ENCODE measurements at places on chromosomes 13 and 19.

- DNase-seq = no peak
These were observed 382.9 kb downstream of the OLFM4 start for GRCh38 chr13:53411463-53411862.

- DNase-seq = no peak
These were observed 3.4 kb downstream of the CACNG6 start for GRCh38 chr19:53994811-53995210.

DNA sequence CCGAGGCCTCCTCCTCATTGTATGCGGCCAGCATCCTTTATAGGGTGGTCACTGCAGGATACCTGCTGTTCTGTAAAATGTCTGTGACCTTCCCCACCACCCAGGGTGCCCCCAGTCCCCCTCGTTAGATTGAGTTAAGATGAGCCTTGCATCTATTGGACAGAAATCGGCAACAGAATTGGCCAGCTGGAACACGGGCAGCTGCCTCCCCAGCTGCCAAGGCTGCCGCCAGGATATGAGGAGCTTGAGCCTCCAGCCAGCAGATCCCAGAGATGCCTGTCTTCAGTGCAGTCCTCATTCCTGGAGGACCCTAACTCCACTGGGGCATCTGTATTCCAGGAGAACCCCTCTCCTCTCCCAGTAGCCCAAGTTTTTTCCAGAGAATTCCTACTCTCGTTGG, 463.0 kb downstream of the TSHZ3 start:
- DNase-seq = no peak

GRCh38 chr13:91361755-91362271, 14.3 kb downstream of the MIR17HG start:
- no peak for DNase-seq

GRCh38 chr19:7953576-7953975, 10.1 kb upstream of the TIMM44 start:
- no peak for DNase-seq

- DNase-seq = no peak
These were observed 1.2 kb upstream of the PLEKHG2 start for GRCh38 chr19:39411081-39411831.

- DNase-seq = no peak
These were observed 63.4 kb upstream of the TNFRSF19 start for GRCh38 chr13:23506807-23507291.

DNA sequence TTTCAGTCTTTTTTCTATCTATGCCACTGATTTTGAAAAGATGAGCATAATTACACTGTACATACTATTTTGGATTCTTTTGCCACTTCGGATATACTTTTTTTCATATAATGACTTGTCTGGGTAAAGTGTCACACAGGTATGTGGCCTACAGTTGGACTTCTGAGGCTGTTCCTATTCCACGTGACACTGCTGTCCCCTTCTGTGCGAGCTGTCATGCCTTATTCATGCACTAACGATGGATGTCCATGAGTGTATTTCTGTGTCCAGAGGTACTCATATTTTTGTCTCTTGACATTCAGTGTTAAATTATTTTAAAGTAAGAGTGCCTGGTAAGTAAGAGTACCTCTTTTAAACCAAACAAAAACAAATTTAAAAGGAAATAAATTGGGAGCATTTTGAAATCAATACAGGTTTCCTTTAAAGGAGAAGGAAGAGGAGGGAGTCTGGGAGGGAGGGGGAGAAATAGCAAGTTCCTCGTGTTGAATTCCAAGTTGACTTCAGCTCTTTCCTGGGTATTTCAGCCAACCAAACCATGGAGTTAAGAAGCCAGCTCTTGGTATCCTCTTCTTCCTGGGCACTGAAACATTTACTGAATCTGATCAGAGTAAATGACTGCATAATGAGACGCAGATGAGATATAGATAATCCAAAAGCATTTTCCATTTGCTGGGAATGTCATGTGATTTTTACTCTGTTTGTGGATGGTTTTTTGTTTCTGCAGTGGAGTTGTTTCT, 61.3 kb downstream of the TNFRSF19 start:
- DNase-seq = no peak

DNA sequence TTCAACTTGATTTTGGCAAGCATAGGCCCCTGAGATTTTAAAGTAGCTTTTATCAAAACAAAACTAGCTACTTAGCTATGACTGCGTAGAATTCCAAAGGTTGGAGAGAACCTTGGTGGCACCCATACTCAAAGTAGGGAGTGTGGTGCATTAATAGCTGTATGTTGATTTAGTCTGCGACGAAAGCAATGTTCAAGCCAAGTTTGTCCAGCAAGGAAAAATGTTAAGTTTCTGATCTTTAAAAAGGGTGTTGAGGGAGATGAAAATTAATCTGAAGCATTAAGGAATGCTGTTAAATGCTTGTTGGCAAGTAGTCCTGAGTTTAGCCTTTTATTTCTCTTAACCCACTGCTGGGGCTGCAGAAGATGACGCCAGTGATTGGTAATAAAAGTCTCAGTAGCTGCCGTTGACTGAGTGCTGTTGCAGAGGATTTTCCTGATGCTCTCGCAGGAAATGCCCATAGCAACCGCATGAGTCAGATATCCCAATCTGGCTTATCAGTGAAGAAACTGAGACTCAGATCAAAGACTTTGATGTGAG, 75.9 kb upstream of the RNF113B start:
- peak; percentile 48 for DNase-seq

DNA sequence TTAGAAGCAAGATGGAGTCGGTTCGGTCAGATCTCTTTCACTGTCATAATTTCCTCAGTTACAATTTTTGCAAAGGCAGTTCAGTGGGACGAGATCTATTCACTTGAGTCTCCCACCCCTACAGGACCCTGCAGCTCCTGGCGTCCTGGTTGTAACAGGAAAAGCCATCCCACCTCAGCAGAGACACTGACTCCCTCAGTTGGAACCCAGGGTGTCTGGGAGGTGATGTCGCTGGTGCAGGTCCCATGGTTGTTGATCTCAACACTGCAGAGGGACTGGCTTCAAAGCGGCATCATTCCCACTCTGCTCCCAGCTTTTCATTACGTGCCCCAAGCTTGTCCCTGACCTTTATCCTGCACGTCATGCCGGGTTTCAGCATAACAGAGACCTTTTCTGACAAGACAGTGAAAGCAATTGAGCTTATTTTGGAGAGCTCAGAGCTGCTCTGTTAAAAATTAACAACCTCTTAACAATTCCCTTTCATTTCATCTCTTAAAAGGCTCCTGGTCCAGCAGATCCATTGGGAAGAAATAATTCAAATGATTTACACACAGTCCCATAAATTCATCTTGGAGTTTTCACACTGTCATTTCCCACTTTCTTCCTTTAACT, 17.6 kb upstream of the COG3 start:
- no peak for DNase-seq

DNA sequence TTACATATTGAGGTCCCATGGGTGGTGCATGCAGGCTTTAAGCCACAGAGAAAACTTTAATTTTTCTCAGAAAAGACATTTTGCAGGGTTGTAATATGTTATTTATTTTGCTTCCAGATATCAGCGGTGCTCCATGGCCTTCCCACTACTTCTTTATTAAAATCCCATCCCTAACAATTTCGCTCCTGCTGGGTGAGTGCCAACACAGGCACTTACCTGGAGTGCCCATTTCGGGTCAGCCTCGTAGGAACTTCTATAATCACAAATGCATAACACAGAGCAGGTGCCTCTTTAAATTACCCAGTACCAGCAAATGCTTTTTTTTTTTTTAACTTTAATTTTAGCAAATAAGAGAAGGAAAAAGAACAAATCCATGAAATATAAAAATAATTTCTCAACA, 86.4 kb downstream of the EFNB2 start:
- DNase-seq = no peak

DNA sequence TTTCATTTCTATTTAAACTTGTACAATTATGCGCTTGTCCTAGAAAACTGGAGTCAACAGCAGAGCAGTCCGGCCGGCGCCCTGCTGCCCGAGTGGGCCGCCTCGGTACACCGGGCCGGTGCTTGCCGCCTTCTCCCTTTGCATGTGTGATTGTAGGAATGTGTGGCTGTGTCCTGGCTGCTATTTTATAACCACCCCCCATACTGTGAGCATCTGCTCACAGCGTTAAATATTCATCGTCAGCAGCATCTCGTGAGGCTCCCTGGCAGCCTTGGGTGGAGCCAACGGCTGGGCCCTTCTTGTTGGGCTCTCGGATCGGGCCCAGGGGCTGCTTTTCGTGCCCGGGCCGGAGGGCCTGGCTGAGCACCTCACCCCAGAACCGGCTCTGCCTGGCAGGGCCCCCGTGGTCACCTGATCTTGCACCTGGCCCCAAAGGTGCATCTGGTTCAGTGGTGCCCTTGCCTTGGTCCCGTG, 10.6 kb downstream of the PIAS4 start:
- no peak for DNase-seq

DNA sequence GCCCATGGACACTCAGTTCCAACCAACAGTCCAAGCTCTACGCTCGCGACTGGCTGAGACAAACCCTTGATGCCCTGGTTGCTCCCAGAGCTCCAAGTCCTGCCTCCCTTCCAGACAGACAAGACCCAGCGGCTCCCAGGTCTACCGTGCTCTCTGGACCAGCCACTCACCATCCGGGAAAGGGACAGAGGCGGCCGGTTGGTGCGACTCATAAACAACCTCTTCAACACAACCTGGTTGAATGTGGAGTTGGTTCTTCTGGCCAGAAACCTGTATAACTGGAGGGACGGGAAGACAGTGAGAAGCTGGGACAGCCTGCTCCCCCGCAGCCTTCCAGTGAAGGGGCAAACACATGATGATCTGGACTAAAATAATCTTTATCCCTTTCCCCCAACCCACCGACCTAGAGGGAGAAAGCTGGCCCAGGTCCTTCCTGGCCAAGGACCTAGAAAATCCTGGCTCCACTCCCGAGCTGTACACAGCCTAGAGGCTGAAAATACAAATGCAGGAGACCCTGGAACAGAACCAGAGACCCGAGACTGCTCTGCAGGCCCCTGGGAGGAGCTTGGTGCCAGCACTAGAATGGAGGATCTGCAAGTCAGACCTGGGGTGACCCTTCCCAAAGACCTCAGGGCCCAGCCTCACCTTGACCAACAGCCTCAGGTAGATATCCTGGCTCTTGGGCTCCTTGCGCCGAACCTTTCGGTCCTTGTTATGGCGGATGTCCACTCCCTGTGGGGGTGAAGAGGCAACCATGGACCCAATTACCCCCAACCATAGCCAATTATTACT, 1.6 kb downstream of the RPL18 start:
- DNase-seq = no peak

DNA sequence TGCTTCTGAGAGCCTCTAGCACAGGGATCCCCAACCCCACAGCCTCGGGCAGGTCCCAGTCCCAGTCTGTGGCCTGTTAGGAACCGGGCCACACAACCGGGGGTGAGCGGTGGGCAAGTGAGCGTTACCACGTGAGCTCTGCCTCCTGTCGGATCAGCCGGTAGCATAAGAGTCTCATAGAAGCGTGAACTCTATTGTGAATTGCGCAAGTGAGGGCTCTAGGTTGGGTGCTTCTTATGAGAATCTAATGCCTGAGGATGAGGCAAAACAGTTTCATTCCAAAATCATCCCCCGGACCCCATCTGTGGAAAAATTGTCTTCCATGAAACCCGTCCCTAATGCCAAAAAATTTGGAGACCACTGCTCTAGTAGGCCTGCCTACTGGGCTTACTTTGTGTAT, 87.0 kb upstream of the UBL3 start:
- DNase-seq = no peak

DNA sequence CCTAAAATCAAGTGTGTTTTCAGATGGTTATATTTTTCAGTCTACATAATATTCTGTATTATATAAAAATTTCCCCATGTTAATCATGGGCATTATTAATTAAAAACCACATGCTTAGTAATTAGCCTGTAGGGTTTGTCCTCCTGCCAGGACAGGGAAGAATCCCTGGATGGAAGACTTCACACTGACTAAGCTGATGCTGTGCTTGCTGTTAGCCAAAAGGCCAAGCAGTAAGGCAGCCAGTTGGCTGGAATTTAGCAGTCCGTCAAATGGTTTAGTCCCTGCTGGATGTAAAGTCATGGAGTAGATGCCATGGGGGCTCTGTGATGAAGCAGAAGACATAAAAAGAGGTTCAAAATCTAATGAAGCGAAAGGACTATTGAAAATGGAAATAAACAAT, 168.0 kb upstream of the OBI1 start:
- no peak for DNase-seq

DNA sequence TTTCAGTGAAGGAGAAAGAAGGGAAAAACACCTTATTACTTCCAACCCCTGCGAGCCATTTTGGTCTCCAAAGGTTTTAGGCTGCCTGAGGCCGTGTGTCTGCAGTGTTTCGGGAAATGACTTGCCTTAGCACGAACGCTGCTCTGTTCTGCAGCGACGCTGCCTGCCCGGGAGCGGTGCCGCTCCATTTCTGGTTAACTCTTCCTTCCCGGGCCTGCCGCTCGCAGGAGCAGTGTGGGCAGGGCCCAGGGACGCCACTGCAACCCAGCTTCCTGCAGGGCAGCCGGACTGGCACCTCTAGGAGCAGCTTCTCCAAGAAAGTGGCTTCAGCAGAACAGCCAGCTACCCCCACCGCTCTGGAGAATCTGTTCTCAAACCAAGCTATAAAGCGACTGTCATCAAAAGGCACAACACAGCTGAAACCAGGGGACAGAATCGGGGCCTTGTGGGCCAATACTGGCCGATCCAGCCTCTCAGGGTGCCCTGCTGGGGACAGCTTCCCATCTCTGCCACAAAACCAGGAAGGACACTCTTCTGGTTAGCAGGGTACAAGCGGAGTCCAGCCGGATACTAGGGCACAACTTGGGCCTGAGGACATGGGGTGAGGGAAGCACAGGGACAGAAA, 72.2 kb downstream of the KCTD15 start:
- peak; percentile 56 for DNase-seq

GRCh38 chr19:23403581-23404324, 8.5 kb upstream of the ZNF91 start:
- no peak for DNase-seq

DNA sequence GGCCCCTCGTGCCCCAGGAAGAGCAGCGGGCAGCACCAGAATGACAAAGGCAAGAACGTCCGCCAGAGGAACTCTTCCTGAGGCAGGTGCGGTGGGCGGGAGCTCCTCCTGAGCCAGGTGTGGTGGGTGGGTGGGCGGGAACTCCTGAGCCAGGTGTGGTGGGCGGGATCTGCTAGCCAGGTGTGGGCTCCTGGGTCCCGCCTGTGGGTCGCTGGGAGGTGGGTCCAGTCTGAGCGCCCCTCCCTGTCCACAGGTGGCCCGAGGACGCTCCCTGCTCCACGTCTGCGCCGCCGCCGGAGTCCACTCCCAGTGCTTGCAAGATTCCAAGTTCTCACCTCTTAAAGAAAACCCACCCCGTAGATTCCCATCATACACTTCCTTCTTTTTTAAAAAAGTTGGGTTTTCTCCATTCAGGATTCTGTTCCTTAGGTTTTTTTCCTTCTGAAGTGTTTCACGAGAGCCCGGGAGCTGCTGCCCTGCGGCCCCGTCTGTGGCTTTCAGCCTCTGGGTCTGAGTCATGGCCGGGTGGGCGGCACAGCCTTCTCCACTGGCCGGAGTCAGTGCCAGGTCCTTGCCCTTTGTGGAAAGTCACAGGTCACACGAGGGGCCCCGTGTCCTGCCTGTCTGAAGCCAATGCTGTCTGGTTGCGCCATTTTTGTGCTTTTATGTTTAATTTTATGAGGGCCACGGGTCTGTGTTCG, 7.0 kb upstream of the HCN2 start:
- no peak for DNase-seq

- peak; percentile 3 for DNase-seq
These were observed 802.1 kb upstream of the SLITRK6 start for GRCh38 chr13:86601351-86601750.

- DNase-seq = peak; percentile 66
These were observed 83.9 kb downstream of the GNG7 start for GRCh38 chr19:2618611-2619010.

GRCh38 chr19:51644636-51645271, 1.9 kb downstream of the SIGLEC14 start:
- DNase-seq = no peak

GRCh38 chr13:98731925-98732324, 20.5 kb downstream of the SLC15A1 start:
- DNase-seq = no peak

GRCh38 chr13:40794414-40795368, 5.3 kb downstream of the SLC25A15 start:
- DNase-seq = no peak
